ENCODE measurements at places on chromosomes 5 and 9.

DNA sequence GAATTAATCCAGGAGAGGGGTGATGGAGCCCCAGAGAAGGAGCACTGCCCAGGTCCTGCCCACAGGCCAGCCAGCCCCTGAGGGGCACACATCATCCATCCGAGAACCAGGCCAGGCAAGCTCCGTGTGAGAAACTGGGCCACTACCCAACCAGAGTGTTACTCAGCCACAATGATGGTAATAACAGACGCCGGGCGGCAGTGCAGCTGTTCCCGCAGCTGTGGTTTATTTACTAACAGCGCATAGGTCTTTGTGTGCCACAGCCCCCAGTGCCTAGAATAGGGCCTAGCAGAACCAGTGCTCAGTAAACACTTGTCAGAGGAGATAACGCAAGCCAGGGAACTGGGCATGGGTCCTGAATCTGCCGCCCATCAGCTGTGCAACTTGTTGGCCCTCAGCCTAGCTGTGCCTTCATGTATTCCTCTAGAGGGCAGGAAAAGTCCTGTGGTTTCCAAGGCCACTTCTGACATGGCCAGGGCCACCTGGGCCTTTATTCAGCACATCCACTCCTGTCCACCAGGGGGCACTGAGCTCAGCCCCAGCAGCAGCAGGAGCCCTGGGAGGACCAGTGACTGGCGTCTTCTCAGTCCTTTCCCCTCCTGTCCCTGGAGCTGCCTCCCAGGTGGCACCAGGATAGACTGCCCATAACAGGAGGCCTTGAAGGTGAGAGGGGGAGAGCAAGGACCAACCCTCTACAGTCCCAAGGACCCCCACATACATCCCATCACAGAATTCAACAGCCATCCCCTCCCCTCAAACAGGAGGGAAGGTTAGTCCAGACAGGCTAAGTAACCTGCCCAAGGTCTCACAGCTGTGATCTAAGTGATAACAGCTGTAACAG, 2.1 kb downstream of the MXD3 start:
- ATAC-seq = no peak

DNA sequence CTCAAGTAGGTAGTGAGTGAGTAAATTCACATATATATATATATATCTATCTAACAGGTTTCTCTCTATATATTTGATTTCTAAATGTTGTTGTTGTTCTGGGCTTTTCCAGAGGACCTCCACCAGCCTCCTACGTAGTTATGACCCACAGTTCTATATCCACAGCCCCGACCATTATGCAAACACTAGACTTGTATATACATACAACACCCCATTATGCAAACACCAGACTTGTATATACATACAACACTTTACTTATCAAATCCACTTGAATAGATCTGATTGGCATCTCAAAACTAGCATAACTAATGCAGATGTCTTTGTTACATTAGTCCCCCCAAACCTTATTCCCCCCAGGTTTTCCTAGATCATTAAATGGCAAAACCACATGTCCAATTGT, 108.7 kb downstream of the JAKMIP2 start:
- no peak for ATAC-seq

DNA sequence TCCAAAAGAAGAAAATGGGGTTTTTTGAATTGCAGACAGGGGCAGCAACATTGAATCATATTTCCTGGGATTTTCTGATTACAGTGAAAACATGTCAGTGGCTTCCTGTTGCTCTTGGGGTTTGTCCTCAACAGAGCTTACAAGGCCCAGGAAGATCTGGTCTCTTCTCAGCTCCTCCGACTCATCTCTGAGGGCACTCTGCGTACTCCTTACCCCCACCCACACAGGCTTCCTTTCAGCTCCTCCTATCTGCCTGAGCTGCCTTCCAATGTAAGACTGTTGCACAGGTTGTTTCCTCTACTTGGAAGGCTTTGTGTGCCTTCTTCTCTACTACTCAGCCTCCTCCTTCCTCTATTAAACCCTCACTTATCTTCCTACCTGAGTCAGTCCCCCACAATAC, 245.1 kb upstream of the MEF2C start:
- ATAC-seq = no peak

DNA sequence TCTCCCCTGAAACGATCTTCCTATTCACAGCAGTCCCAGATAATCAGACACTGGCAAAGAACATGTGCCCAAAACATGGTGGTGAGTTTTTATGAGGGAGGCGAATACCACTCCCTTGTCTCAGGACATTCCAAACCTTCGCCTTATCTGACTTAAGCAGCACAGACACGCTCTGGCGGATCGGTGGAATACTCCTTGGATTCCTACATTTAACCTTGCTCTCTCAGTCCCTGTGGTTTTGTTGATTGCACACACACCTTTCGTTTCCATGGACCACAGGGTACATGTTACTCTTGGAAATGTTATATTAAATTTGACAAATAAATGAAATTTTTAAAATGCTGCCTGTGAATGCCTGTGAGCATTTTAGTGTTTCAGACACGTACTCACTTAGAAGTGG, 87.8 kb upstream of the CPEB4 start:
- no peak for ATAC-seq

DNA sequence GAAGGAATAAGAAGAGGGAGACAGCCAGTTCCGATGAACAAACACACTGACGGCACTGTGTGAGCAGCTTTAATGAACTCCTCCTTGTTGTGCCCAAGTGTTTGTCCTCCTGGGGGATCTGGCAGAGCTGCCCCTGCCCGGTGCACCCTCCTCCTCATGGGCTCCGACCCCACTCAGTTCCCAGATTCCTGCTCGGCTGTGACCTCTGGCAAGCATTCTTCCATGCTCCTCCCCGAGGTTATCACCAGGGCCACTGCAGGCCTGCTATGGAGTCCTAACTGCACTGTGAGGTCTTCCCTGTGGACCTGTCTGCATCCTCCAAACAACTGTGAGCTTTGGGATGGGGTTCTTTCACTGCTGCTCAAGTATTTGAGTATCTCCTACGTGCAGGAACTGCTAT, 142.2 kb downstream of the DCP2 start:
- ATAC-seq = no peak

DNA sequence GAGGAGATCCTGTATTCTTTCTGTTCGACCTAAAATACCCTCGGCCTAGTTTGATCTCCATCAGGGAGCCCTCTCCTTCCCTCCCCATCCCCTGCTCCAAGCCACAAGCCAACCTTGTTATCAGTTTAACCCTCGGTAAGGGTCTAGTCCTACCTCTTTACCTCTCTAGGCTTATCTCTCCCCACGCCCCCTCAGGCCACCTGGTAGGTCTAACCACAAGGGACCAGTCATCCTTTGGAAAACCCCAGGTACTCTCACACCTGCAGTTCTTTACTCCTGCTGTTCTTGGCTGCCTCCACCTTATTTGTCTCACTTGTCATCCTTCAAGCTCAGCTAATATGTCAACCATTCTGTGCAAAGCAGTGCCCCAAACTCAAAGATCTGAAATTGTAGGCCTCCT, 78.7 kb downstream of the RAD23B start:
- peak; percentile 28 for ATAC-seq

- no peak for ATAC-seq
Measured at GRCh38 chr9:69049094-69049493, 13.5 kb downstream of the FXN start.

DNA sequence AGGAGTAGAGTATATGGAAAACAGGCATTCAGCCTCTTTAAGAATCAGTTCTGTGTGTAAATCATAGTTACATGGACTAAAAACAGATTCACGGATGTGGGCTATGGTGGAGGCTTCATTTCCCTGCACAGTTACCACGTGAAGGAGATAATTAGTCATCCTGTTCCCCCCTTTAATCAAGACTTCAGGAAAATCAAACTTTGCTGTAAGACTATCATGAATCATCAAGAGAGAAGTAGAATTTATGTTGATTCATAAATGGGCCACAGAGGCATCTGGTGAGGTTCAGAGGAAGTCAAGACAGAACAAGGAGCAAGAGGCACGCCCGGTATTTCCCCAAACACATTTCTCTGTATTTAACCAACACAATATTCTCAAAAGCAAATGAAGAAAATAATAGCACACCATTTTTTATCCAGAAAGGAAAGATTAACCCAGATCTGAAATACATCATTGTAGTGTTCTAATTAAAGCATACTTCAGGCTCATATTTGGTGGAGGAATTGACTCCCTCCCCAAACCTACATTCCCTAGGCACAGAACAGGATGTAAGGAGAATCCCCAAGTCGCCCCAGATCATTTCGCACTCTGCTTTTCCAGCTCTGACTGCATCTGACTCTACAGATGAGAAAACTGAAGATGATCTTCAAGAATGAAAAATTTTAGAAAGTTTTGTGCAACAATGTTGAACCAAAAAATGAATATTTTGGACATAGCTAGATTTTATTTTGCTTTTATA, 175.8 kb upstream of the GAS1 start:
- ATAC-seq = no peak

DNA sequence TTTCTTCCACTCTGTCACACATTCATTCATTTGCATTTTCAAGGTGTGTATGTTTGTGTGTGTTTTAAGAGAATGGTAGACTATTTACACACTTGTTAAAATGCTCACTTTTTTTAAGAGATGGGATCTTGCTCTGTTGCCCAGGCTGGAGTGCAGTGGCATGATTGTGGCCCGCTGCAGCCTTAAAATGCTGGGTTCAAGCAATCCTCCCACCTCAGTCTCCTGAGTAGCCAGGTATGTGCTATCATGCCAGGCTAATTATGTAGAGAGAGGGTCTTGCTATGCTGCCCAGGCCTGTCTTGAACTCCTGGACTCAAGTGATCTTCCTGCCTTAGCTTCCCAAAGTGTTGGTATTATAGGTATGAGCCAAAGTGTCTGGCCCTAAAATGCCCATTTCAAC, 173.5 kb downstream of the PDE4D start:
- no peak for ATAC-seq

- no peak for ATAC-seq
Measured at GRCh38 chr5:6118691-6119090, 259.7 kb downstream of the MED10 start.

- ATAC-seq = no peak
Measured at GRCh38 chr9:38724754-38725153, 4.8 kb upstream of the FAM240B start.

- ATAC-seq = no peak
Measured at GRCh38 chr5:34977934-34978613, 48.7 kb downstream of the DNAJC21 start.

- ATAC-seq = no peak
Measured at GRCh38 chr5:141763541-141763940, 81.5 kb upstream of the ARAP3 start.

DNA sequence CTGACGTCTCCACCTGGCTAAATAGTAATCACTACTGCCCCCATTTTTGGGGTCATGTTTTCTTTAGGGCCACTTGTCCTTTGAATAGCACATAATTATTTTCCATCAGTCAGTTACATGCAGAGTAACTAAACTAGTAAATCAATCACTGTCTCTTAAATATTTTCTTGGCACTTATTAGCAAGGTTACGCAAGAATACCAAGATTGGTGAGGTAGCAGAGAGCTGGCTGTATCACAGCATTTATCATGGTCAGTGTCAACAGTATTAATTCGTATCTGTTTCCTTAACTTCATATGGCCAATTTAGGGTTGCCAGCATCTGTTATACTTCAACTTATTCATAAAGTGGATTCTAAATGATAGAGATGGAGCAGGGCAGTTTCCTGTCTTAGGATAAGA, 346.8 kb upstream of the FAM174A start:
- ATAC-seq = no peak

DNA sequence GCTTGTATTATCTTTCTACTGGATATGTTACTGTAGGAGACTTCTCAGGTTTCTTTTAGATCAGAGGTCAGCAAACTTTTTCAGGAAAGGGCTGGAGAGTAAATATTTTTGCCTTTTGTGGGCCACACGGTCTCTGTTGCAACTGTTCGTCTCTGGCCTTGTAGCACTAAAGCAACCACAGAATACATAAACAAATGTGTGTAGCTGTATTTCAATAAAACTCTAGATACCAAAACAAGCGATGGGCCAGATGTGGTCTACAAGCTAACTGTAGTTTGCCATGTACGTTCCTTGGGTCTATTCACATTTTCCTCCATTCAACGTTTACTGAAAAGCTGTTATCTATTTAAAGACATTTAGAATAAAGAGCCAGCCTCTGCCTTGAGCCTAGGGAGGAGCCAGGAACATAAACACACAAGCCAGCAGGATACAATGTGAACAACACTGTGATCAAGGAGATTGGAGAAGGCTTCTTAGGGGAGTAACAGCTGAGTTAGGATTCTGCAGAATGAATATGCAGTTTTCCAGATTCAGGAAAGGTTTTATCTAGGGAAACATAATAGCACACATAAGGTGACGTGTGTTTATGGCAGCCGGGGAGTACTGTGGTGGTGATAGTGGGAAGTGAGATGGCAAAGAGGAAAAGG, 33.0 kb upstream of the HOMER1 start:
- no peak for ATAC-seq

Measured in activated CD4-positive, CD25-positive, alpha-beta regulatory T cell treated with anti-CD3 and anti-CD28 coated beads, Interleukin-2, amount 50 U/mL, for 24 hours (primary cell).